Fibroblast of mammary gland (primary cell): ENCODE measurements at places on chromosomes 12 and 14.

DNA sequence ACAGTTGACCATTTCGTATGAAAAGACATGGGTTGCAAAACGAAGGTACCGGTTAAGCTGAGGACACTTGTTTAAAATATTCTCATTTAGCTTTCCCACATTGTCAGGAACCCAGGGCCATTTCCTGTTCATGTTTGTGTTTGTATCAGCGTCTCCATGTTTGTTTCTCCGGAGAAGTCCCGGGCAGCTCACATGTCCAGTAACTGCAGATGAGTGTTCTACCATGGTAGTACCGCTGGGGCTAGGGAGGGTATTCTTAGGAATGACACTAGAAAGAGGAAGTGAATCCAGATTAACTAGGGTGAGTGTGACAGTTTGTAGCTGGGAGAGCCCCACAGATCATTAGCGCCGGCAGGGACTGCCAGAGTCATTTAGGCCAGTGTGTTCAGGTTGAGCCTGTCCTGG lies 50.0 kb upstream of the EVL start:
- no peak for DNase-seq

GRCh38 chr12:116525418-116526001 lies 33.7 kb upstream of the MAP1LC3B2 start:
- peak; percentile 95 for DNase-seq

- DNase-seq: no peak
These were observed 205.7 kb downstream of the DIO2 start for GRCh38 chr14:80005561-80005960.

DNA sequence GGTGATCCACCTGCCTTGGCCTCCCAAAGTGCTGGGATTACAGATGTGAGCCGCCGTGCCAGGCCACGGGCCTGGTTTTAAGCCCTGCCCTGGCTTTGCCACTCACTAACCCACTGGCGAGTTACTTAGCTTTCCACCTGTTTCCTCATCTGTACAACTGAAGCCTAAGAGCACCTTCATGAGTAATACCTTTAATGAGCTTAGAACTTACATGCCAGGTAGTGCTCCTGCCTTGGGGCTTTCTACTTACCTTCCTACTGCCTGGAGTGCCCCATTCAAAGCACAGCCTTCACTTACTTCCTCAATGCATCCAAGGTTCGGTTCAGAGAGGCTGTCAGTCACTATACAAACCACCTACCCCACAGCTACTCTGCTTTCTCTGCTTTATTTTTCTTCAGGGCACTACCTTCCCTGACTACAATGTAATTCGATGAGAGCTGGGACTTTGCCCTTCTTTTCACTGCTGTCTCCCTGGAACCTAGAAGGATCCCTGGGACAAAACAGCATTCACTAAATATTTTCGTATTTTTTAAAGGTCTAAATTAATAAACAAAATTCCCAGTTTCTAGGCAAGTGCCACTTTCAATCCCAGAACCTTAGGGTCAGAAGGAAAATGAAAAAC lies 13.8 kb downstream of the ZCCHC8 start:
- no peak for DNase-seq

GRCh38 chr14:93055651-93056115 lies 60.0 kb downstream of the ITPK1 start:
- no peak for DNase-seq

DNA sequence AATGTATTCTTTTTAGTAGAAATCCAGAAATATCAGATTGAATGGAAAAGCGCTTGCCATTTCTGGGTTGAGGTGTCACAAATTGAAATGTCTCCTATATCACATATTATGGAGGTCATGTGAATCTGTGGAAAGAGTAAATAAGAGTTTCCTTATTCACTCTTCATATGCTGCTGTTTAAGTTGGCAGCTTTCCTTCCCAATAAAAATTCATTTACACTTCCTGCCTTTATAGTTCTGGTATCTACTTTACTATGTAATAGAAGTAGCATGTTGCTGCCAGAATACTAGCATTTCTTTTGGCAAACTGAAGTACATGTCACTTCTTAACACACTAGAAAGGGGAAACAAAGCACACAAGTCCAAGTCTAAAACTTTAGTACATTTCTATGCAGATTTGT lies 60.8 kb downstream of the SDR9C7 start:
- DNase-seq: no peak

DNA sequence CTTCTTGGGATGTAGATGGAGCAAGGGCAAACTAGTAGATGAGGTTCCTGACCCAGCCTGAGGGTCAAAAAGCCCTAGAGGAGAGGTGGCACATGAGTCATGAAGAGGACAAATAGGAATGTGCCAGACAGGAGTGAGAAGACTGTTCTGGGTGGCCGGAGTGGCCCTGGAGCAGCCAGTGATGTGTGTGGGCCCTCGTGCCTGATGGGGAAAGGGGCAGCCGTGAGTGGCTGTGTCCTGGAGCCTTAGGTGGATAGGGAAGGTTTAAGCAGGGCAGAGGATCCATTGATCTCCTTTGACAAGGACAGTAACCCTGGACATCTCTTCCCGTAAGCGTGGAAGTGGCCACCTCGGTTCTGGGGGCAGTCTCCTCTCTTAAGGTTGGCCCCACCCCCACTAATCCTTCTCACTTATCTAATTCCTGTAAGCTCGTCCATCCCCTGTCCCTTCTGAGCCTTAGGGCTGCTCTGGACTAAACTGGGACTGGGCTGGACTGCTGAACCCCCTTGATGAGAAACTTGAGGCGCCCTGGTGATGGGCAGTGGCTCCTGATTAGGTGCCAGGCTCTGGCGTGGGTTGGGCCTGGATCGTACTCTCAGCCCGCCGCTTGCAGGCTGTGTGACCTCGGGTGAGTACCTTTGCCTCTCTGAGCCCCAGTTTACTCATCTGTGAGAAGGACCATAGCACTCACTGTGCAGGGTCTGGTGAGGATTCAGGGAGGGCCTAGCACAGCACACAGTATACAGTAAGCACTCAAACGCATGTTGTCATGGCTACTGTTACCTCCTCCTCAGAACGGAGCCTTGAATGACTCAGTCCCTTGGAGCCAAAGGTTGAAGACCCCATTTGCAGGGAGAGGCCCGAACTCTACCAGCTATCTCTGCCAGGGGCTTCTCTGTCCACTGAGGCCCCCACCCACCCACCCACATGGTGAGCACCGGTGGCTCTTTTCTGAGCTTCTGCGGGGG lies 4.0 kb downstream of the FAM222A start:
- DNase-seq: no peak

DNA sequence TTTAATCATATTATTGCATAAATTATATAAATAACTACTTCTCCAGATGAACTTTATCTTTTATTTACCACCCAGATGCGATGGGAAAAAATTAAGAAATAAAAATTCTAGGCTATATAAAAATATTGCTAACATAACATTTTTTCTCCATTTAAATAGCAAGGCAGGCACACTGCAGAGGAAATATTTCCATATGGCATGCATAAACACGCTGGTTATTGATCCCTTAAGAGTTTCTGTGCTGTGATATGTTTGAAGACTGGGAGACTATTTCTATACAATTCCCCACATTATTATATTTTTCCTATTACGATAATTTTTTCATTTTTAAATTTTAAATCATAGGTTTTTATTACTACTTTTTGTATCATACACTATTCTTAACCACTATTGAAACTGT lies 131.5 kb downstream of the C12orf50 start:
- no peak for DNase-seq

GRCh38 chr14:68458840-68459469 lies 333.9 kb downstream of the ZFP36L1 start:
- peak; percentile 82 for DNase-seq

GRCh38 chr14:81466854-81467253 lies 66.7 kb upstream of the STON2 start:
- no peak for DNase-seq

DNA sequence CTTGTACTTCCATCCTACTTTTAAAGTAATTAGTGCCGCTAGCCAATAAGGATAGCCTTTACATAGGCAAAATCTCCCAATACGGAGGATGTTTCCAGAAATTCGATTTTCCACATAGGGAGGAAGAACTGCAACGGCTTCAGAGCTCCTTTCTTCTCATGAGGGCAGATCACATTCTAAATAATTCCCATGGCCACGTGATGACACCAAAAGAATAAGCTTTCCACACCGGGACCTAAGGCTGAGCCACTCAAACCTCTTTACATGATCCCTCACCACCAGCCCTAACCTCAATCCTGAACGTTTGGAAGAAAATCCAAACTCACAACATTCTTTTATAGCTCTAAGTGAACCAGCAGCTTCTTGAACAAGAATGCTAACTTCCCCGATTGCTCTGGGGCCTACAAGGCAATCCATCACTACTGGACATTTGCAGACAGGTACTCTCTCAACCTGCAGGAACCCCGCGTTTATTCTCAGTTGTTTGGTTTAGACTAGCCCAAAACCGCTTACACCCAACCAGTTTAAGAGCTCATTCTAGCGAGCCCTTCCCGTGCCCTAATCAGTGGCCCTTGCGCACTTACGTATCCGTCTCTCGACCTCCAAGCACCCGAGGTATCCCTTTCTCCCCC lies 884 bp downstream of the CAPRIN2 start:
- DNase-seq: peak; percentile 51

GRCh38 chr14:100432652-100433427 lies 109.7 kb downstream of the SLC25A47 start:
- DNase-seq: no peak

GRCh38 chr12:83823386-83824045 lies 1089.1 kb downstream of the SLC6A15 start:
- DNase-seq: peak; percentile 15

- no peak for DNase-seq
These were observed 7.6 kb downstream of the TEDC1 start for GRCh38 chr14:105498430-105499255.

DNA sequence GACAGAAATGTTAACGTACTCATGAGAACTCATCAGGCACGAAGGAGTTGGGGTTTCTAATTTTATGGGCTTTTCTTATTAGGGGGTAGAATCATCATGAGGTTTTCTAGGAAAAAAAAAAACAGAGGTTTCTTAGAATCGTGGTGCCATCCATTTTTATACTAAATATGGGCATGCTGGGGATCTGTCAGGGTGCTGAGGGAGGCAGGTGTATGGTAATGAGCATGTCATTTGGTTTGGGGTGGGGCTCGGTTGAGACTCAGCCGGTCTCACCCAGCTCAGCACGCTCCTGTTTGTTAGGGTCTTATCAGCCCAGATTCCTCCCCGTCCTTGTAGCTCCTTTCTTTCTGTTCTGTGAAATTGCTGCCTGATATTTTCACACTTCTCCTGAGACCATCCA lies 98.2 kb downstream of the DICER1 start:
- no peak for DNase-seq

- DNase-seq: peak; percentile 19
These were observed 822 bp upstream of the SOX5 start for GRCh38 chr12:23950210-23950774.

- DNase-seq: no peak
These were observed 165.4 kb downstream of the FLRT2 start for GRCh38 chr14:85695300-85695699.

- DNase-seq: no peak
These were observed 404.9 kb upstream of the TMPO start for GRCh38 chr12:98110536-98110935.

DNA sequence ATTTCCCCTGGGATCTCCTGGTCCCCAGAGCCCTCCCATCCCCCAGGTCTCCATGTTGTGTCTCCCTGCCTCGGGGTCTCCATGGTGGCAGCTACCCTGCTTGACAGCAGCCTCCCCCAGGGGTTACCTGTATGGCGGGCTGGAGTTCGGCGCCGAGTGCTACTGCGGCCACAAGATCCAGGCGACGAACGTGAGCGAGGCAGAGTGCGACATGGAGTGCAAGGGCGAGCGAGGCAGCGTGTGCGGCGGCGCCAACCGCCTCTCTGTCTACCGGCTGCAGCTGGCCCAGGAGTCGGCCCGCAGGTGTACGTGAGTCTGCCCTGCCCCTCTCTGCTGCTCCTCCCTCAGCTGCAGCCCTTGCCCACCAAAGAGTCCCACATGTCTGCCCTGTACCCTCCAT lies 80.9 kb downstream of the WSCD2 start:
- no peak for DNase-seq

- DNase-seq: no peak
These were observed 68.7 kb downstream of the SLC4A8 start for GRCh38 chr12:51493281-51493680.

GRCh38 chr12:9651265-9651729 lies 18.2 kb upstream of the CLEC2D start:
- DNase-seq: peak; percentile 76

GRCh38 chr12:39672976-39673375 lies 53.4 kb upstream of the ABCD2 start:
- no peak for DNase-seq

- no peak for DNase-seq
These were observed 52.7 kb downstream of the FBRSL1 start for GRCh38 chr12:132542661-132543060.

DNA sequence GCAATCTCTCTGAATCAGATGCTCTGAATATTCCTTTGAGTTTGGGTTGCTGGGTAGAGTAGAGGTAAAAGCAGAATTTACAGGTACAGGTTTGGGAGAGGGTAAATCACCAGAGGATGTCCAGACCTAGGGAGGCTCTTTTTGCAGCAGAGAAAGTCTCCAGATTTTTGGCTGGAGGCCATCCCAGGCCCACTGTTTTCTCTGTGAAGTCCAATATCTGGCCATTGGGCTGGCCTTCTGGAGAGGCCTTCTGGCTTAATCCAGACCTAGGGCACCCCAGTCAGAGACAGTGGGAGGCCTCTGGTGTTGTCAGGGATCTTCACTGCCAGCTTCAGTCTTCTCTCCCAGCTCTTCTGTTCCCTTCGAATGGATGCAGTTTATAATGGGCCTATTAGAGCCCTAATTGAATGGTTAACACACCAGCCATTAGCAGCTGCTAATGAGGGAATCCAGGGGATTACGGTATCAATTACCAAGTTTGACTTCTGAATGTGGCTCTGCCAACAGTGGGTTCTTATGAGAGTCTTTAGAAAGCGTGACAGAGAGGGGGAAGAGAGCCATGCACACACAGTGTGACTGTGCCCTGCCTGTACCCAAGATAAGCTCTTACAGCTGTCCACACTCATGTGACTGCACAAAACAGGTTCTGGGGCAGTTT lies 183.1 kb downstream of the EMP1 start:
- no peak for DNase-seq

GRCh38 chr12:4420138-4420670 lies 25.4 kb downstream of the FGF6 start:
- DNase-seq: no peak

GRCh38 chr14:21913759-21914158 lies 240.1 kb upstream of the OR4E1 start:
- DNase-seq: peak; percentile 71

GRCh38 chr12:132110677-132111076 lies 33.4 kb downstream of the DDX51 start:
- no peak for DNase-seq

- DNase-seq: peak; percentile 15
These were observed 10.5 kb downstream of the RASSF9 start for GRCh38 chr12:85825746-85826145.

GRCh38 chr12:9868311-9868801 lies 798 bp downstream of the CLEC2B start:
- peak; percentile 39 for DNase-seq

- no peak for DNase-seq
These were observed 19.7 kb upstream of the FAM222A start for GRCh38 chr12:109693653-109694600.

GRCh38 chr12:103586132-103586531 lies 941 bp upstream of the STAB2 start:
- no peak for DNase-seq
